ENCODE measurements at places on chromosomes 7 and 10.

- no peak for DNase-seq
These were observed 125.6 kb upstream of the FRMD4A start for GRCh38 chr10:14456218-14456869.

DNA sequence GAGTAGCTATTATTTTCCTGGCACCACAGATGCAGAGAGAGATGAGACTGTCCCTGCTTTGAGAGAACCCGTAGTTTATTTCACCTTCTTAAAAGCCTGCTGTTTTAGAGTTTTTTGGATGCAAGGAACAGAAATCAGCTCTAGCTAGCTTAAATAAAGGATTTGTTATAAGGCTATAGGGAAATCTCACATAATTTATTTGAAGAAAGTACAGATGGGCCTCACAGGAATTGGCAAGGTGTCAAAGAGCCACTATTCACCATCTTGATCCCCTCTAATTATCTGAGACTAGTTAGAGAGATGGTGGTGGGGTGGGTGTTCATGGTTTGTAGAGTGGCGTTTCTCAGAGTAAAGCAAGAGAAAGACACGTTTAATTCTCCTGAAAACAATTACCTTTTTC, 7.3 kb downstream of the KMT2E start:
- no peak for DNase-seq

DNA sequence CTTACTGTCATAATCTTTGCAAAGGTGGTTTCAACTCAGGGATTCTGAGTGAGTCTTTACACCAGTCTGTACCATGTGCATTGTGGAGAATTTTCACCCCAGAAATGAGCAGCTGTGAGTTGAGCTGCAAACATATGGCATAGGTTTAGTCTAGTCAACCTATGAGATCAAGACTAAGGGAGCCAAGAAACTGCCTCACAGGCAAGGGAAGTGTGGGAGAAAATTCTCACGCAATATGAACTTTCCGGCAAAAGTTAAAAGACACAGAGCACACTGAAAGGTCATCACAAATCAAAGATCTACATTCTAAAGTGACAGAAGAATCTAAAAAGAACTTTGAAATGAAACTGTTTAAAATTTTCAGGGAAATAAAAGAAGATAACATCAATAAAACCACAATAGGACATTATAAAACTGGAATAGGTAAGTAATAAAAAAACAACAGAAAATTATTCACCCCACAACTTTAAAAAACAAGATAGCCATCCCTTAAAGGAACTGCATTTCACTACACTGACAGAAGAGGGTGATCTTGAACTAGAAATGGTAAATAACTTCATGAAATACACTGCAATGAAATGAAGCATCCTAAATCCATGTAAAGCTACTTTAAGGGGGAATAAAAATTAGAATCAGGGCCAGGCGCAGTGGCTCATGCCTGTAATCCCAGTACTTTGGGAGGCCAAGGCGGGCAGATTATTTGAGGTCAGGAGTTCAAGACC, 63.5 kb downstream of the LGI1 start:
- DNase-seq = no peak

DNA sequence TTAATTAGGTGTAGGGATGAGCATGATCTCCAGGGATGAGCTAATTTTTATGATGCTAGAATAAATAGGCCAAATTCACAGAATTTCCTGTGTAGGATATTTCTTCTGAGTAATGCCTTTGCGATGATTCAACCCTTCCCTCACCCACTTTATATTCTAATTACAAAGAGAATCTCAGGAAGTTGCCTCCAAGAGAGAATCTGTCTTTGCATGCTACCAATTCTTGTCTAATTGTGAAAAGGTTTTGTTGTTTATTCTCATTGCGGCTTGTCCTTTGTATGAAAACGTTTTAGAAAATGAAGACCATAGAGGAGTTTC, 6.3 kb downstream of the C7orf57 start:
- no peak for DNase-seq

DNA sequence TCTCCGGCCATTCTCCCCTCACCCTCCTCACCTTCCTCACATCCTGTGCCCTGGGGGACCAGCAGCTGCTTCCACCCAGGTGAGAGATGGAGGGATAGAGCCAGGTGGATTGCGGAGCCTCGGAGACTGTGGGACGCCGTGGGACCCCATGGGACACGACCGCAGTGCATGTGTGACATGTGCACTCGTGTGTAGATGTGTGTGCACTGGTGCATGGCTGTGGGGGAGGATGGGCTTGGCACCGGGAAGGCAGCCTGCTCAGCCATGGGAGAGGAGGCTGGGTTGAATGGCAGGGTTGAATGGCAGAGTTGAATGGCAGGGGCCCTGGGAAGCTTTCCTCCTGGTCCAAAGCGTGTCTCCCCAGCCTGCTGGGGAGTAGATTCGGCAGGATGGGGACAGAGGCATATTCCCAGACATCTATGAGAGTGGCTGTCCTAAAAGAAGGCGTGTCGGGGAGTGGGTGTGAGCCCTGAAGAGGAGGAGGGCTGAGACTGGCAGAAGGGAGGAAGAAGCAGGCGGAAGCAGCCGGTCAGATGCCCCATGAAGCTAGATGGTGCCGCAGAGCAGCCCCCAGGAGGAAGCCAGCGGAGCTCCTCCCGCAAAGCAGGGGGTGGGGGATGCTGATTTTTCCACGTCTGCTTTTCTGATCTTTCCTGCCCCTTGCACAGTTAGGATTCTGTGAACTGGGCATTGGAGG, 815 bp downstream of the GIMAP8 start:
- DNase-seq = peak; percentile 46

- no peak for DNase-seq
These were observed 459 bp downstream of the ZDHHC6 start for GRCh38 chr10:112446055-112446854.

GRCh38 chr7:102875700-102876295, 37.0 kb upstream of the LRRC17 start:
- DNase-seq = no peak

DNA sequence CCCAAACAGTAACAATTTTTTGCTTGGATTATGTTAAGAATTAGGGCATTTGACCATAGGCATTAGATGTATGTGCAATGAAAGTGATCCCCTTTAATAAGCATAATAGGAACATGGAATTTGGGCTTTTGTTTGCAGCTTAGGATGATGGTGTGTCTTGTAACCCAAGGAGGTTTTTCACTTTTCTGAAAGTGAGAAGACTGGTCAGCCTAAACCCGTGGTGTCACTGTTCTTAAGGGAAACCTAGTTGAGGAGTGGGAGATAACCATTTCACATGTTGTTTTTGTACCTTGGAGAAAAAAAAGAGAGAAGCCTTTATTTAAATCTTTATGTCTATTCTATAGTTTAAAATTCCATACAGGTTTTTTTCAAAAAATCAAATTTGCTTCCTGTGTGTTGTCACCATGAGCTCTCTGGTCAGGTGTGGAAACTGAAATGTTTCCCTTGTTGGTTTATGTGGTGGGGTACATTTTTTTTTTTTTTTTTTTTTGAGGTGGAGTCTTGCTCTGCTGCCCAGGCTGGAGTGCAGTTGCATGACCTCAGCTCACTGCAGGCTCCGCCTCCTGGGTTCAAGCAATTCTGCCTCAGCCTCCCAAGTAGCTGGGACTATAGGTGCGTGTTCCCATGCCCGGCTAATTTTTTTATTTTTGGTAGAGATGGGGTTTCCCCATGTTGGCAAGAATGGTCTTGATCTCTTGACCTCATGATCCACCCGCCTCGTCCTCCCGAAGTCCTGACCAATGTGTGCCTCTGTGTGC, 7.7 kb downstream of the CCM2 start:
- no peak for DNase-seq

DNA sequence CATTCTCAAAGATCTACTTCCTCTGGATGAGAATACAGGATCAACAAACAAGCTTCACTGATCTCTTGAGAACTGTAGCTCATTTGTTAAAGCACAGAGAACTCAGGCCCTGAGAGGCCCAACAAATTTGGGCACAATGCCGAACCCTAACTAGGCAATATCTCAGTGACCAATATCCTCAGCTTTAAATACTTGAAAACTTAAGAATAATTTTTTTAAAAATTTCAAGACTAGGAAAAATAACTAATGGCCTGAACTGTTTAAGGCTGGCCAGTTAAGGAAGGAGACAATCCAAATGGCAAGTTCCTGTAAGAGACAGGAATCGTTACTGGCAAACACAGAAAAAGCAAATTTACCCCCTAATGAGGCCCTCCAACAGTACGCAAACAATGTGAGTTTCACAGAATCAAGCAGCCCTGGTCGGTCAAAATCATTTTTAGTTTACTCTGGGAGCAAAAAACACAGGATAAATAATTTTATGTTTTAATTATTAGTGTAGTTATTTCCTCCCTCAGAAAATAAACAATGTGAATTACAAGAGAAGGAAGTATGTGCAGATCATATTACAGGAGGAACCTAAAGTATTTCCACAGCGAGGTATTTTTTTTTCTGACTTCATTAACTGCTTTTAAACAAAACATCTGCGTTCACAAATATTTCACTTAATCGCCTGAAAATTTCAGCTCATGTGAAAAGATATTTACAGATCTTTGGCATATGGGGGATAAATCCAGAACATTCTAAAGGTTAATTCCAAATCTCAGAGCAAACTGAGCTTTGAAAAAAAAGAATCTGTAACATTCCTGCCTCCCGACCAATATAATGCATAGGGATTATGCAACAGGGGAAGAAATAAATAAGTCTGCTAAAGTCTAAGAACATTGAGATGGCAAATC, 39.5 kb downstream of the NT5C2 start:
- DNase-seq = no peak

- DNase-seq = no peak
These were observed 8.9 kb downstream of the PDE1C start for GRCh38 chr7:32061346-32061745.

GRCh38 chr10:102927311-102928010, 9.4 kb downstream of the CNNM2 start:
- no peak for DNase-seq

GRCh38 chr10:129756912-129757901, 206.9 kb downstream of the EBF3 start:
- DNase-seq = no peak

- no peak for DNase-seq
These were observed 135.5 kb upstream of the SORCS3 start for GRCh38 chr10:104505521-104506042.

DNA sequence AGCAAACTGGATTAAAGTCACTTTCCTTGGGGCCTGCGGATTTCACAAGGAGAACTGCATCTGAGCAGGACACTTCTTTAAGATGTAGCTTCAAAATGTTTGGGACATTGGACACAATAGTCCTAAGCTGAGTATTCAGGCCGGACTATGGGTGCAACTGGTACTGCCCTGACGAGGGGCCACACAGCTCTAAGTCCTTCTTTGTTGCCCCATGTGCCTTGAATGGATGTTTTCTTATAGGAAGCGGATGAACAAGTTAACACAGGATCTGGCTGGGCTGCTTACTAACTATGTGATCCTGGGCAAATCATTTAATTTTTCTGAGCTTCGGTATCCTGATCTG, 147.8 kb upstream of the KLF14 start:
- DNase-seq = no peak

GRCh38 chr10:48322017-48322416, 15.5 kb downstream of the MAPK8 start:
- DNase-seq = no peak

- DNase-seq = no peak
These were observed 31.2 kb downstream of the JCAD start for GRCh38 chr10:30028006-30028737.

- DNase-seq = no peak
These were observed 71.1 kb upstream of the KAT6B start for GRCh38 chr10:74755273-74755672.

GRCh38 chr7:130560972-130561371, 69.1 kb downstream of the MEST start:
- no peak for DNase-seq

GRCh38 chr7:120181499-120181898, 91.5 kb upstream of the KCND2 start:
- DNase-seq = no peak

DNA sequence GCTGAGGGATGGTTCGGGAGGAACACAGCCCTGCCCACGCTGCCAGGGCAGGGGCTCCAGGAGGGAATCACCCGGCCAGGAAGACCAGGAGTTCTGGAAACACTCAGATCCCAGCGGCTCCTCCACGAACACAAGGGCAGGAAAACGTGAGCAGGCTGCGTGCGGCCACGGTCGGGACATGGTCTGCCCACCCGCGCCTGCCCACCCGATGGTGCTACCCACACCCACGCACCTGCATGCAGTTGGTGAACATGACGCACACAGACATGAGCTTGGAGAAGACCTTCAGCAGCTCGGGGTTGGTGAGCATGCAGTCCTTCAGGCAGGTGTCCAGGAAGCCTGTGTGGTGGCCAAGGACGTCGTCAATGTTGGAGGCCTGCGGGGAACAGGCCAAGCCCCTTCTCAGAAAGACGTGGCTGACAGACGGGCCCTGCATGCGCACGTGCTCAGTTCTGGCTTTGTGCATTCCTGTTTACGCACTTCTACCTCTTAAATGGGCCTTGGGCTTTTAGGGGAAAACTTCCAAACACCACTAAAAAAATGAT, 6.2 kb upstream of the ADAM8 start:
- DNase-seq = no peak

DNA sequence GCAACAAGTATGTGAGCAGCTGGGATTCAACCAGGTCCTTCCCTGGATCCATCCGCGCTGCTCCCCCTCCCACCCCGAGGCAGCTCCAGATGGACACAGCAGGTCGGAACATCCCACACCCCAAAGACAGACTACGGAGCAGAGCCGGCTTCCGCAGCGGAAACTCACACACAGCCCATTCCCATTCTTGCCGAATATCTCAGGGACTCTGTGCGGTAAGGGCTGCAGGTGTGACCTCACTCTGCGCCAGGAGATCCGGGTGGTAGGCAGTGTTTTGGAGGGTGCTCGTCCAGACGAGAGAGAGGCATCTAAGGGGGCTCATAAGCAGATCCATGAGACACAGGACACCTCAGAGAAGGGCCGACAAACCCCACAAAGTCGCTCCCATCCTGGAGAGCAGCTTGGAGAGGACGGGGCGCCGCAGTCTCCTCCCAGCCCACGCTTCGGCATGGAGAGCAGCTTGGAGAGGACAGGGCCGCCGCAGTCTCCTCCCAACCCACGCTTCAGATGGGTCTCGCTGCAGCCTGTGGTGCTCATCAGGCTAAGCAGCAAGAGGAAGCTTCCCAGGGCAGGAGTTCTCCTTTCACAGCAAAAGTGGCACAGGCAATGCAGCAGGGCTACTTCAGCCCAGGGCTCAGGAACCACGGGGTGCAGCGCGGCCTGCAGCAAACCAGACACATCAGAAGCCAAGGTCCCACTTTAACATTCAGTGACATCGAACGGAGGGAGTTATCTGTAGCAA, 179.9 kb downstream of the DIP2C start:
- no peak for DNase-seq

- no peak for DNase-seq
These were observed 50.7 kb downstream of the AMPH start for GRCh38 chr7:38580485-38580884.

- DNase-seq = no peak
These were observed 40.6 kb downstream of the ZNF438 start for GRCh38 chr10:30990971-30991646.
